Stimulated activated CD4-positive, alpha-beta T cell treated with anti-CD3 and anti-CD28 coated beads, Interleukin-12 subunit alpha, Interleukin-12 subunit beta, amount 100 ng/mL, for 24 hours (primary cell): ENCODE measurements at places on chromosomes 4 and X.
A peak's percentile ranks its signal among the peaks of the same experiment; 100 is the strongest.

GRCh38 chrX:45554736-45555135 is 354.1 kb upstream of the DIPK2B start:
- DNase-seq, result no peak

DNA sequence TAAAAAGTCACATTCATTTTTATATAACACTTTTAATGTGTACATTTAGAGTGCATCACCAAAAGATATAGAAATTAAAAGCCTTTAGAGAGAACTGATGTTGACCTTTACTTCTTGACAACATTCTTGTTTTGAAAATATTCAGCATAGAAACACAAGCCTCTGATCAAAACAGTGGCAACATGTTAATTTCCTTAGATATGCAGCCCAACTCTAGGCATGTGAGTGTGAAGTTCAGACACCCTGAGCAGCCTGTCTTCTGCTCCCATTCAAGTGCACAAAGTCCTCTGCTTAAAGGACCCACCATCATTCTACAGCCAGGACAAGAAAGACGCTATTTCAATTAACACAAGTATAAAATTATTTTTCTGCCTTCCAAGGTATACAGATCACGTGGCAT is 60.0 kb downstream of the PPP3CA start:
- DNase-seq, result no peak

GRCh38 chr4:35695003-35695402 is 549.3 kb downstream of the ARAP2 start:
- no peak for DNase-seq

- no peak for DNase-seq
Observed at GRCh38 chr4:147755561-147756295, 23.8 kb downstream of the ARHGAP10 start.

DNA sequence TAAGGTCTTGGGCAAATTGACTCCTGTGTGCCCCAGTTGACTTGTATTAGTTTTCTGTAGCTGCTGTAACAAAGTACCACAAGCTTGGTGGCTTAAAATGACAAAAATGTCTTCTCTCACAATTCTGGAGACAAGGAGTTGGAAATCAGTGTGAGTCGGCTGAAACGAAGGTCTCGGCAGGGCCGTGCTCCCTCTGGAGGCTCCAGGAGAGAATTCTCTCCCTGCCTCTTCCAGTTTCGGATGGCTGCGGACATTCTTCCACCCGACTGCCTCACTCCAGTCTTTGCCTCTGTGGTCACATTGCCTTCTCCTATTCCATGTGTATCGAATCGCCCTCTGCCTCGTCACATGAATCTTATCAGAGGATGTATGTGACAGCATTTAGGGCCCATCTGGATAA is 66.0 kb upstream of the PHOX2B start:
- DNase-seq, result no peak

DNA sequence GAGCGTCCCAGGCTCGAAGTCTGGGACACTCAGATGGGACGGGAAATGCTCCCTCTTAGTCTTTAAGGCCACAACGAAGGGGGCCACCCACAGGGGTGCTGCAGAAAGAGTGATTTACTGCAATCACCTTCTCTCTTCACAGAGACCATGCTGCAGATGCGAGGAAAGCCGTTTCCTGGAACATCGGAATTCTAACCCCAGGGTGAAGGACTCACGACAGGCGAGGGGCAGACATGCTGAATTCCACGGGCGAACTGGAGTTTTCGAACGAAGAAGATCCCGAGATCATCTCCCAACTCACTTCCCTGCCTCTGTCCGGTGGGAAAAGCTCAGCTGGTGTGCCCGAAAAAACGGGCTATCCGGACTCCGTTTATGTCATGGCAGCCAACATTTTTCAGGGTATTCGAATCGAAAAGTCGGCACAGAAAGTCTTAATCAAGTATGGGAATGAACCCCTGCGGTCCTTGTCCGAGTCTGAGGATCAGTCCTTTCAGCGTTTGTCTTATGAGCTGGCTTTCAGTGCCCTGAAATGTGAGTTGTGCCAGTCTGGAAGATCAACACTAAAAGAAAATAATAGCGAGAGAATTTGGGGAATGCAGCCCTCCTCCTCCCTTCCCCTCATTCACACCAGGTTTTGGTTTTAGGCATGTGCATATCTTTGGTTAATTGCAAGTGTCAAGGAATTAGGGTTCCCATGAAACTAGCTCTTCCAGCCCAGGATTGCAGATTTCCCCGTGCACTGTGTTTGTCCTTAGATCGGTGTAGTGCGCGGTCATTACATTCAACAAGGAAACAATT is 905 bp downstream of the NSUN7 start:
- no peak for DNase-seq

DNA sequence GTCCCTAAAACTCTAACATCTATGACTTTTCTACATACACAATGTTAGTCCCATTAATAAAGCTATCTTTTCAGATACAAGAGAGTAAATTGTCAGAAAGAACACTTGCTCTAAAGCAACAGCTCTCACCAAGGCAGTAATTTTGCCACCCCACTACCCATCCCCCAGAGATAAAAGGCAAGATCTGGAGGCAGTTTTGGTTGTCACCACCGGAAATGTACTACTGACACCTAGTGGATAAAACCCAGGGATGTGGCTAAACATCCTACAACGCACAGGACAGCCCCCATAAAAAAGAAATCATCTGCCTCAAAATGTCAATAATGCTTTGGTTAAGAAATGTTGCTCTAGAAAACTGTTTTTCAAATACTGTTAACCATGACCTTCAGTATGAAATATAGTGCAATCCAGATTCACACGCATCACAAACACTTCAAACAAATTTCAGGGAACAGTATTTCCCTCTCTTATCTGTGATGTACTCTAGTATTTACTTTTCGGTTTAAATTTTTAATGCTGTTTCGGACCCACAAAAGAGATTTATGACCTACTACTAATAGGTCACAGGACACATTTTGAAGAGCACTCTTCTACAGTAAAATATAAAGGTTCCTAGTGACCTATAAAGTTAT is 5.1 kb downstream of the FBXL5 start:
- peak; percentile 28 for DNase-seq

- no peak for DNase-seq
Observed at GRCh38 chr4:8703401-8703696, 110.8 kb downstream of the CPZ start.

- no peak for DNase-seq
Observed at GRCh38 chrX:152588206-152588605, 49.5 kb upstream of the GABRQ start.

GRCh38 chr4:15738877-15739276 is 36.0 kb downstream of the BST1 start:
- DNase-seq, result peak; percentile 16

- no peak for DNase-seq
Observed at GRCh38 chr4:25756503-25756902, 100.9 kb downstream of the SLC34A2 start.

- no peak for DNase-seq
Observed at GRCh38 chrX:150942942-150943594, 40.1 kb upstream of the HMGB3 start.

DNA sequence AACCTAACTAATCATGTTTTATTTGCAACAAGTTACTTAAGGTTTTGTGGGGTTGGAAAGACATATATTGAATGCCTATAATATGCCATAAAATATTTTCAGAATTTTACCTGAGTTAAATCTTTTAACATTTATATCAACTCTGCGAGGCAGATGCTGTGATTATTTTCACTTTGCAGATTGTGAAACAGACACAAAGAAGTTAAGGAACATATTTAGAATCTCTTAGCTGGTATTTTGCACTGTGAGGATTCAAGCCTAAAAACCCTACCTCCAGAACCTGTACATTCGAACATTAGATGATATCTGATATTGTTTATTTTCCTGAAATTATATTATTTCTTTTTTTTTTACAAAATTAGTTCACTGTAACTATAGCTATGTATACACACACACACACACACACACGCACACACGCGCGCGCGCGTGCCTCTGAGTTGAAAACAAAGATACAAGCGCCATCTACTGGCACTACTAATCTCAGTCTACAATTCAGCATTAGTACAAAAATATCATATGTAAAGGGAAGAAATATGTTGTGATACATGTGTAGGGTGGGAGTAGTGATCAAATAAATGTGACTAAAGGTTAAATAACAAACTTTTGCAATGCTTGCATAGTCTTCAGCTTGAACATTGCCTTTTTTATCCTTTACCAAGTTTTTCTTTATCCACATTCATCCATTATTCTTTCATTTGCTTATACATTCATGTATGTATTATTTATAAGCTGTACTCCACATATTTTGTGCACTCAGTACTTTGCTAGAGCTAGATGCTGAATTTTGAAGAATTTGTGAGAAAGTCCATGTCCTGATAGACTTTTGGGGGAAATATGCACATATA is 61.5 kb downstream of the ANXA10 start:
- peak; percentile 34 for DNase-seq

- no peak for DNase-seq
Observed at GRCh38 chr4:76090241-76090691, 15.8 kb downstream of the ART3 start.

GRCh38 chr4:56783986-56784385 is 37.5 kb downstream of the SPINK2 start:
- no peak for DNase-seq

DNA sequence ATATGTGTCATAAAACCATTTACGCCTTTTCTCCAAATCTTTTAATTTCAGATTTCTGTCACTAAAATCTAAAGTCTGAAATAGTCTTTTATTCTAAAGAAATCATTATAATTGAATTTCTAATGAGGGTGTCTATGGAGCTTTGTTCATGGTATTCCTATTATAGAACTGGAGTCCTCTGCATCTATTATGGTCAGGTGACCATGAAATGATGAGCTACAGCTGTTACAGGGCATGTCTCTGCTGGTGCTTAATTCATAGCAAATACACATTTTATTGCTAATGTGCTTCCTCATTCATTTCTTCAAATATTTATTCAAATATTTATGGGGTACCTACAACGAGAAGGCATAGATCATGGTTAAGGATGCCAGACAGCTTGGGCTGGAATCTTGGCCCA is 126.1 kb downstream of the NAA11 start:
- no peak for DNase-seq

DNA sequence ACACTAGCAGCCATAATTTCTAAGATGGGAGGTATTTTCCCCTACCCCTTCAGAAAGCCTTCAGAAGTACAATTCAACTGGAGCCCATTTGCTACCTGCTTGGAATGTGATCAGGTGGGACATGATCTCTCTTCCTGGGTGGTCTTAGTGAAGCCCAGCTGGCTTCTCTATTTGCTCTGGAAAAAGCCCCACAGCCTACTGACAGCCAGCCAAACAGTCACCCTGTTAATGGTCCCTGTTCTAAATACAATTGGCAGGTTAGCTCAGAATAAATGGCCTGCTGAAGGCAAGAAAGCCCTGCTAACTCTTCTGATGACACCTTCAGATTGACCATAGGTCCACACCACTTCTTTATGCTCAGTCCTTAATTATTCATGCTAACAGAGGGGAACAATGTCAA is 39.9 kb downstream of the HS6ST2 start:
- DNase-seq, result no peak

GRCh38 chrX:21481761-21482160 is 107.5 kb downstream of the CNKSR2 start:
- no peak for DNase-seq

DNA sequence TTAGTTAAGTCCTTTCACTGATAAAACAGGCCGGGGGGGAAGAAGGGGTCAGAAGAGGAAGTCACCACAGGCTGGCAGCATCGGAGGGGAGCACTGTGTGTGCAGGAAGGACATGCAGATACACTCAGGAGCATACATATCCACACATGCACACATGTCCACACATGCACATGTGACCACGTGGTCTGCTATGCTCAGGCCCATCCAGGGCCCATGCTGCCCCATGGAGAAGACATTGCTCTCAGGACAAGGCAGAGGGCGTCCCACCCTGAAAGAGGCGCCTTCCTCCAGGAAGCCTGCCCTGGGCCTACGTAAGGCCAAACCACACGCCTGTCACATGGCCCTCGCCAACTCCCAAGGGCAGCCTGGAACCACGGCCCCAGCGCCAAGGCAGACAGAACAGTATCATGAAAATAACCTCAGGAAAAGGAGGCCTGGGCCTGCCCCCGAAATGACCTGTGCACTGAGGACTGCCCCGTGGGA is 15.8 kb downstream of the WDR1 start:
- DNase-seq, result no peak

- DNase-seq, result no peak
Observed at GRCh38 chrX:31706466-31706865, 634.6 kb upstream of the FTHL17 start.

- no peak for DNase-seq
Observed at GRCh38 chr4:55864577-55865223, 11.3 kb downstream of the EXOC1 start.

DNA sequence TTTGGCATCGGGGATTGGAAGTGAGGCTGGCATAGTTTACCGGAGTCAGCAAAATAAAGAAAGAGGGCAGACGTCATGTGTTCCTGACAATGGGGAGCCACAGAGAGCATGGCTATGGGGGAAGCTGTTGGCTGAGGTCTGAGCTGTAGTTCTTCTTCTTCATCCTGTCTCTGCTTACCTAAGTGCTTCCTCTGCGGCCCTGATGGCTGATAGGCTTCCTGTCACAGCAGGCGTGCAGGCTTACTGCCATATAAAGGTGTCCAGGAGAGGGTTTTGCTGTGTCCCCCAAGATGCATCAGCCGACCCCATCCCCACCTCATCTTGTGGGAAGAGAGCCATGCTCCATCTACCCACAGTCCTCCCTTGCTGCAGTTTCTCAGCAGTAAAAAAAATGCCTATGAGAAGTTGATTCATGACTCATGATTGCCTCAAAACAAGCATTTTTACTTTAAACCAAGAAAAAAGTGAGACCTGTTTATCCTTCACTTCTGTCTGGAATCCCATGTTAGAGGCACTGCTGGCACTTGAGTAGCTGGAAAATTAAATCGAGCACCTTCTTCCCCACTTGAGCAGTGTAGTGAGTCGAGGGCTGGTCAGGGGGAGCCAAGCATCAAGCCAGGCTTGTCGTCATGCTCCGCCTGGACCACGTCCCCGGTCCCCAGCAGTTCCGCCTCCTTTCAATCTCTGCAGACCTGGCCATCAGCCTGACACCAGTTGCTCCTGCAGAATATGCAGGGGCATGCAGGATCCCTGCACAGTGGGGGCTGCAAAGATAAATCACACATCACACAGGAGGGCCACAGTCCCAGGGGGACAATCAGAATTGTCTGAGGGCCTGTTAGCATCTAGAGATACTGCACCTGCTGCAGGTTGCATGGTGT is 237.8 kb downstream of the EVC2 start:
- no peak for DNase-seq

GRCh38 chr4:86129546-86129945 is 230.3 kb downstream of the MAPK10 start:
- no peak for DNase-seq

- no peak for DNase-seq
Observed at GRCh38 chr4:184907216-184907615, 81.4 kb upstream of the ACSL1 start.

- DNase-seq, result no peak
Observed at GRCh38 chr4:46390355-46391058, 579 bp upstream of the GABRA2 start.
